ENCODE measurements at places on chromosomes 11 and 22. TPM values are rescaled to one million over a fixed set of nuclear protein-coding genes. Genes with fewer than 3 reads are reported as not detected.

Gene RIMBP3C
- total RNA-seq: 0.47 TPM

Gene SLC22A6
- not detected for total RNA-seq

Gene CECR2
- total RNA-seq: not detected

Gene TSGA10IP
- total RNA-seq: not detected

Gene GTSE1
- total RNA-seq: 1.3 TPM

Gene BEST1
- 0.15 TPM for total RNA-seq

Gene SCGB1C1
- total RNA-seq: not detected

Gene SLC1A2
- total RNA-seq: not detected

Gene RRP8
- 21.0 TPM for total RNA-seq

Gene C1QTNF4
- total RNA-seq: 1.3 TPM

Gene MS4A6A
- 1.3 TPM for total RNA-seq

Gene FOLR2
- total RNA-seq: not detected

Gene ASPHD2
- 4.3 TPM for total RNA-seq

Gene TEX12
- 0.67 TPM for total RNA-seq

Gene LUZP2
- total RNA-seq: not detected

Gene SAA4
- not detected for total RNA-seq

Gene F2
- not detected for total RNA-seq

Gene DRICH1
- total RNA-seq: not detected

Gene SPON1
- total RNA-seq: 0.79 TPM

Gene SLC29A2
- total RNA-seq: 3.4 TPM

Gene JHY
- total RNA-seq: 1.9 TPM

Gene MPZL2
- 1.0 TPM for total RNA-seq

Gene C22orf15
- total RNA-seq: 0.96 TPM

Gene PTPN5
- not detected for total RNA-seq

Gene UVRAG
- total RNA-seq: 37.2 TPM

- DNase-seq: no peak
Observed at GRCh38 chr11:83007477-83007876, 64.2 kb downstream of the RAB30 start.

GRCh38 chr11:63767565-63768236 lies 874 bp downstream of the ZFTA start:
- peak; percentile 35 for DNase-seq

DNA sequence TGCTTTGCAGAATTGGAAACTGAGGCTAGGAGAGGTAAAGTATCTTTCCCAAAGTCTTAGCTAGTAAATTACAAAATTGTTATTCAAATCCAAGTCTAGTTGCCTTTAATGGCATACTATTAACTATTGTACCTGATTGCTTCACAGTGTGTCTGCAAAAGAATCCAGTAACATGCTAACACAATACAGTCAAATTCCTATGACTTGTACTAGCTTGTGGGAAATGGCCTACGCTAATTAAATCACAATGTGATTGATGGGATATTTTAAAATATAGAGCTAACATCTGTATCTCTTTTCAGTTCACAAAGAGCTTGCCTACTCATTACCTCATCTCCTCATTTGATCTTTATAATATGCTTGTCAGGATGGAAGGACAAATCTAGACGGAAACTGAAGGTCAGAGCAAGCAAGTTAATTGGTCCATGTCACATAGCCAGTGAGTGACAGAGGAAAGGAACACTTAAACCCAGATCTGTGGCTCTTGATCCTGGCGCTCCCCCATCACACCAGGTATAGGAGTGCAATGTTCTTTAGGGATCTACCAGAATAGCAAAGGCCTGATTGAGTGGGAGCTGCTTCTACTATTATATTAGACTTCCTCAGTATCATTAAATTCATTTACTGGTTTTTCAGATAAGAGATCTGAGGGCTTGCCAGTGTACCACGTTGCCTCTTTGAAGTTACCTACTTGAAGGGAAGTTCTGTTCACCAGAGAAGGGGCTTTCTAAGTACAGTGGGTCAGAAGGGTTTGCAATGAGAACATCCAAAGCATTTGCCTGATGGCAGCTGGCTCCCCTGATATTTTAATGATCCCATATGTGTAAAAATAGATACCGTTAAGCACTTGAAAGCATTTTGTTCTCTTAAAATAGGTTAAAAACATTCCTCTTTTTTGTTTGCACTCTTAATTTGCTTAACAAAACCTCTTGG lies 213.6 kb upstream of the SESN3 start:
- no peak for DNase-seq

DNA sequence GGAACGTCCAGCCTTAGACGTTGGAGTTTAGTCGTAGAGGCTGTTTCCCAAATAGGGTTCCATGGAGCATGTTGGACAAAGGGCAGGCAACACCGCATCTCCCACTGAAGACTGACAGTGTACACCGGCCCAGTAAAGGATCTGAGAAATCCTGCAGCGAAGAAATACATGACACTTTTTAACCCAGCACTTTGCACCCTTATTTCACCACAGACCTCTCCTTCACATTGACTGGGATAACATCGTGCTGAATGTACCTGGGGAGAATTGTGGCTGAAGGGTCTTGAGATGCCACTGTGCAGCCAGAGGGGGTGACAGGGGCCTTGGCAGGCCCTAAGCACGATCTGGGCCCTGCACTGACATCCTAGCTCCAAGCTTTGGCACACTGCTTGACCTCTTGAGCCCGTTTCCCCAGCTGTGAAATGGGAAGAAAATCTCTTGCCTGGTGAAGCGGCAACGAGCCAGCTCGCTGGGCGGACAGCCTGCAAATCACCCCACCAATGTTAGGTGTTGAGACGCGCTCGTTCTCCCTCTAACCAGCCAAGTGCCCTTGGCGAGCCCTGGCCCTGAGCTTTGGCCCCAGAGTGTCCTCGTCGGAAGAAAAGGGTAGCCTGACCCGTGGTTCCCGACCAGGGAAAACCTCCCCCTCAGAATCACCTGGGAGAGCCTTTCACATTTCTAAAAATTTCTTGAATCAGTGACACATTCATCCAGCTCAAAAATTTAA lies 13.4 kb downstream of the CD5 start:
- DNase-seq: no peak

GRCh38 chr11:720642-721246 lies 14.7 kb downstream of the EPS8L2 start:
- DNase-seq: peak; percentile 35

- DNase-seq: no peak
Observed at GRCh38 chr22:27748751-27749191, 52.8 kb downstream of the MN1 start.

DNA sequence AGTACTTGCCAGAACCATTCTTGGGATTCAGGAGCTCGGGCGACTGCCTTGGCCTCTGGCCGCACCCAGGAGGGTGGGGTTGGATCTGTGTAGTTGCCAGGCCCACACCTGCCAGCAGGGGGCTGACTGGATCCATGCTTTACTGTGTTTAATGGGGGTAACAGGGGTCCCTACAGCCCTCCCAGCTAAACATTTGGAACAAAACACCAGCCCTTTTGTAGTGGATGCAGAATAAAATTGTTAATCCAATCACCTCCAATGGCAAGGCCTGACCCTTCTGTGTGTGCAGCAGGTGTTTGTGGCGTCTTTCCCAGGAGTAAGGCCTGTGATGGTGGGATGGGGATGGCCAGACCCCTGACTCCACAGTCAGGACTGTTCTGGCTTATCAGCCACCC lies 22.5 kb downstream of the SUN2 start:
- peak; percentile 65 for DNase-seq

- DNase-seq: no peak
Observed at GRCh38 chr11:14813516-14813915, 78.5 kb downstream of the CYP2R1 start.

GRCh38 chr22:49789289-49790141 lies 38.2 kb downstream of the BRD1 start:
- no peak for DNase-seq

GRCh38 chr11:66663741-66664296 lies 13.9 kb downstream of the RBM4B start:
- DNase-seq: no peak

- DNase-seq: no peak
Observed at GRCh38 chr11:78905756-78906155, 331.1 kb upstream of the NARS2 start.

- DNase-seq: no peak
Observed at GRCh38 chr11:91173701-91174100, 950.9 kb upstream of the CHORDC1 start.

- no peak for DNase-seq
Observed at GRCh38 chr11:65135633-65136145, 1.4 kb upstream of the SYVN1 start.

- DNase-seq: no peak
Observed at GRCh38 chr22:46077669-46078099, 72.6 kb upstream of the PPARA start.

DNA sequence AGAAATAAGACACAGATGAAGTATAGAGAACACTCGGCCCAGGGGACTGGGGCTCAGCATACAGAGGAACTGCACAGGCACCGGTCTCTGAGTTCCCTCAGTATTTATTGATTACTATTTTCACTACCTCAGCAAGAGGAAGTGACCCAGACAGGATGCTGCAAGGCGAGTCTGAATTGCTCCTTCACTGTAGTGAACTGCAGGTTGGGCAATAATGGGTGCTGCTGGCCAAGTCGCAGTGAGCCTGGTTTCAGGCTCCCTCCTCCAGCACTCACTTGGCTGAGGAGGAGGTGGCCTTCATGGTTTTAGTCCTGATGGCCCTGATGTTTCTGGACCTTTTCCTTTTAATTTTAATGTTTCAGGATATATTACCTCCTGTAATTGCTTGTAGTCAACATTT lies 10.4 kb downstream of the OR52K2 start:
- no peak for DNase-seq

DNA sequence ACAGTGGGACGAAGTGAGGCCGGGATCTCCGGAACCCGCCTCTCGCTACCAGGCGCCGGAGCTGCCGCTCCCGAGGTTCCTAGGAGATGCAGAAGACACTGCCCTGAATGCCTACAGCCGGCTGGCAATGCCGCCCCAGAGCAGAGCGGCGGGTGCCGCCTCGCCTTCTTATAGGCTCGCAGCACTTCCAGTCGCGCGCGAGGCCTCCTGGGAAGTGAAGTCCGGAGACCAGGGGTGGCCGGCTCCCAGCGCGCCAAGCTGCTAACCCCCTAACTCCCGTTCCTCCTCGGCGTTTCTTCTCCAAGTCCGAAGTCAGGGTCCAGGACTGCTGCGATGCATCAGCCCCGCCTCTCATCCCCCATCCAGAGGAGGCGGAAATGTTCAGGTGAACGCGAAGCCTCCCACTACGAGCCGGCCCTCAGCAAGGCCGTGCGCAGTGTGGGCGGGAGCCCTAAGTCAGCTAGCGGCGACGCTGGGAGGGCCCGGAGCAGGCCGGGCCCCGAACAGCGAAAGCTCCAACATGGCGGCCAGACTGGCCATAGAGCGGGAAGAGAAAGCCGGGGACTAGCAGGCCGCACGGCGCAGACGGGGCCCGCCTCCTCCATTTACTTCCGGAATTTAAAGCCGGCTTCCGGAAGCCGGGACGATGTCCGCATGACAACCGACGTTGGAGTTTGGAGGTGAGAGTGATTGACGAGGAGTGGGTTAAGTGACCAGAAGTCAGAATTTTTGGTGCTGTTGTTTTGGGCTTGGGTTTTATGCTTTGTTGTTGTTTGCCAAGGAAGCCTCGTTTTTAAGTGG lies at the start of the genes CYB561A3 and TMEM138:
TSS of gene CYB561A3 (minus strand) at position 142 of the 801 bp plus-strand sequence. CDS start 5,169 bp downstream, outside the sequence.
TSS of gene TMEM138 (plus strand) at position 634 of the 801 bp plus-strand sequence. CDS start 2,017 bp downstream, outside the sequence.
- DNase-seq: peak; percentile 83

- peak; percentile 50 for DNase-seq
Observed at GRCh38 chr22:23289851-23290724, 109.8 kb downstream of the BCR start.

DNA sequence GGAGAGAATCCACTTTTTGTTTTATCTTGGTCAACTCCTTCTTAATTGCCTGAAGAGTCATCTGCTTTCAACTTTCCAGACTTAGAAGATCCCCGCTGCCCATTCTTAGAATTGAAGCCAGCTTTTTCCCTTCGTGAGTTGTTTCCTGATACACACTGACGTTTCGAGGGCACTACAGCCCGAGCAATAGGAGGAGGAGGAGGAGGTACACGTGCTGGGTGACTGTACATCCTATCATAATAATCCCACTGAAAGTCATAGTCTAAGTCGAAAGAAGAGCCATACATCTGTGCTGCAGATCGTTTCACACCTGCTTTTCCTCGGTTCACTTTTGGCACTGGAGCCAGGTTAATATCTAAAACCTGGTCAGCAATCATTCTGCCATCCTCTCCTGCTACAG lies 606.1 kb downstream of the DLG2 start:
- DNase-seq: no peak

GRCh38 chr22:20922141-20922751 lies 5.0 kb downstream of the CRKL start:
- DNase-seq: no peak

- DNase-seq: no peak
Observed at GRCh38 chr11:289398-289711, 429 bp downstream of the PGGHG start.

GRCh38 chr22:25722626-25723025 lies 19.4 kb upstream of the MYO18B start:
- DNase-seq: no peak
